ENCODE measurements at places on chromosomes 2 and 18.

DNA sequence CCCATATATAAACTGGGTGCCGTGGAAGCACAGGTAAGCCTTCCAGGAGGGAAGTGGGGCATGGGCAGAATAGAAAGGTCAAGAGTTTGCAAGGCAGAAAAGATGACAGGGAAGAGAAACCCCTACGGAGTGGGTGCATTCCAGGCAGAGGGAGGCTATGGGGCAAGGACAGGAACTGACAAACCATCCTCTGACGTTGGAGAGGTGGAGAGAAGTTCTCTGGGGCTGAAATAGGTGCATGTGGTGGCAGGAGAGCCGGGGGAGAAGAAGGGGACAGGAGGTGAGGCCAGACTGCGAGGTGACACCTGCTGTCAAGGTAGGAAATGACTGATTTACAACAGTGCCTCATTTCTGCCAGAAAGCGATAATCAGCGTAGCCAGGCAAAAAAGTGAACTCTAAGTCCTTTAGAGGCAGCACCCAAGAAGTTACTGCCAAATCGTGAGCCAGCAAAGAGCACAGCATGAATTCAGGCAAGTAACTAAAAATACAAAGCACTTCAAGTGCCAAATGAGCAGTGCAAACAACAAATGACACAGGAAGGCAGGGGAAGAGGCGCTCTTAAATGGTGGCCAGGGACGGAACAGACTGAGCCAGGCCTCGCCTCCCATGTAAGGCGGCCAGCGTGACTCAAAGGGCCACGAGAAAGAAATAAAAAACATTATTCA is 113.3 kb upstream of the ACVR1C start:
- no peak for DNase-seq

DNA sequence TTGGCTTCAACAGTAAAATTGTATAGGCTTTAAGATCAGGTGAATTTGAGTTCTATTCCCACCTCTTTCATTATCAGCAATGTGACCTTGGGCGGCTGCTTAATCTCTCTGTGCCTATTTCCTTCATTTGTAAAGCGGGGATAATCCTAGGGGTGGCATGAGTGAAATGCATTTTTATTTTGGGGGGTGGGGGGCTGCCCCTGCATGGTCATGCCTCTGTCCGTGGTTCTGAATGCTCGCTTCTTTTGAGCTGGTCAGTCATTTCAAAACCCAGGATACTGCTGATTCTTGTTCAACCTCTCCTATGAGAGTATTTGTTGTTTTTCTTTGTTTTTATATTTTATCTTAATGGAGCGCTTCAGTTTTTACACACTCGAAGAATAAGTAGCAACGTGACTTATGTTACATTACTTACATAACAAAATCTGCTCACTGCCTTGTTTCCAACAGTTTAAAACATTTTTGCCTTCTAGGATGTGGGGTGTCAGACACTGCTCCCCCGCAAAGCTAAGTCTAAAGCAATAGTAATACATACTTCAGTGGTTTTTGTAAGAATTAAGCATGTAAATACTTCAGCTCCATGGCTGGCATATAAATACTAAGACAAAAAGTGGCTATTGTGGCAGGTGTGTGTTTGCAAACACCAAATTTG is 152.6 kb upstream of the PELI1 start:
- DNase-seq = no peak

GRCh38 chr18:11454040-11454439 is 155.4 kb upstream of the SLC35G4 start:
- no peak for DNase-seq

DNA sequence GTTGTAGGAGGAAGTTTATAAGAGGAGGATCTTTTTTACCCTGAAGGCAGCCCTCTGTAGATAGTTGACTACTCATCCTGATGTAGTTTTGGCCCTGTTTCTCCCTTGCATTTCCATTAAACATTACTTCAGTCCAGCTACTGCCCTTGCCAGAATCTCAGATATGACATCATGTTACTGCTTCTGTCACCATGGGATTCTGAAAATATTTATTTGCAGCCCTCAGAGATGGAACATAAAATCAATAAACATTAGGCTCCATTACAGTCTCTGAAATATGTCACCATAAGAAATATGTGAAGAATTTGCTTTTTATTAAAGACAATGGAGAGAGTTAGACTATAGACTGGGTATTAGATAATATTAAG is 68.7 kb upstream of the STK39 start:
- no peak for DNase-seq

DNA sequence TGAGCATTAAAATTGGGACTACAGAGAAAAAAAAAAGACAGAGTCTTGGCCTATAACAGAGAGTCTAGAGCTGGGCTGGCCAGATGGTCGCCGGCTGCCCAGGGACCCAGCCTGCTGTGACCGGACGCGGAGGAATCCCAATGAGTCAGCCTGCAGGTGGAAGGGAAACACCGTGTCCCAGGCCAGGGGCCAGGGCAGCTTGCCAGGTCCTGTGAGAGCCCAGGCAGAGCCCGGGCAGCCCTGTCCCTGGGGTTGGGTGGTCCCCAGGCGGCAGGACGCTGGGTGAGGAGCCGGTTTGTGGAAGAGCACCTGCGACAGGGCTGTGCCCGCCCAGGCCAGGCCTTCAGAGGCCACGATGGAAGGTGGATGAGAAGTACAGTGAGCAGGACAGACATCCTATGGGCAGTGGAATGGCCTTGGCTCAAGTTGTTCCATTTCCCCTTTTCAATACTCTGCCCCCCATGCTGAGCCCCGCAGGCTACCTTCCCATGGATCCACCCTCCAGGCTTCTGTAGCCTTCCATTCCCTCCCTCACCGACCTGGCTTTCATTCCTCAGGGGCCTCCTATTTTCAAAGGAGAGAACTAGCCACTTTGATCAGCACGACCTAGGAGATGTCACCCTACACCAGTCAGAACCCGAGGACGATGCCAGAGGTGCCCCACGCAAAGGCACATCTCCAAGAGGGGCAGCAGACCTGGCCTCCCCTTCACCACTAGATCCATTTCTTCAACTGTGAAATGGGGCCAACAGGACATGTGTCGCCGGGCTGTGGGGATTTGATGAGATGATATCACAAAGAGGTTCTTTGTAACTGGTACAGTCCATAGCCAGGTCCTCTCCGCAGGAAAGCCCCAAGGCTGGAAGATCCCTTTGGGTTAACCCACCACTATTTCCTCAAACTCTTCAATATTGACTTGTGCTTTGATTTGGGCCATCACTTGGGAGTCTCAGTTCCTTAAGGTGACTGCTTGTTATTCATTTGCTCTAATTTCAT is 87.5 kb downstream of the POLR1A start:
- DNase-seq = peak; percentile 48

DNA sequence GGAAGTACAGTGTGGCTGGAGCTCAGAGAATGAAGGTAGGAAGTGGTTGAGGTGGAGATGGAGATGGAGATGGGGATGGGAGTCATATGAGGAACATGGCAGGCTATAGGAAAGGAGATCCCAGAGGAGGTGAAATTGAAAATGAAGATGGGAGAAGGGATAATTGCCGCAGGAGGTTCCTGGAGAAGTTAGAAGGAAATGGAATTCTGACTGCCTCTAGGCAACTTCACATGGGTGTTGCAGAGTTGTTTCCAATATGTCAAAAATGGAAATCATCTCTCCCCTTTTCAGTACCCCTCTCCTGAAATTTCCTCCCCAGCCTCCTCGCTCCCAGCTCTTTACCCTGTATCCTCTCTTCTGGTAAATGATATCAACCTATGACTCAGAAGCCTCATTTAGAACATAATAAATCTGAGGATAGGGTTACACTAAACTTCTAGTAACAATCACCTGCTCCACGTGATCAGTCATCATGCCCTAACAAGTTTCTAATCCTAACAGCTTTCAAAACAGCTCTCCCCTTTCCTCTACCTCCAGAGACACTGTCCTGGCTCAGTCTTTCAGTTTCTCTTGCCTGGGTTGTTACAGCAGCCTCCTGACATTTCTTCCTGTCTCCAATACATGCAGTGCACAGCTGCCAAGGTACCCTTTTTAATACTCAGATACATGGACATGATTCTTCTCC is 201.9 kb upstream of the RBMS1 start:
- peak; percentile 3 for DNase-seq

DNA sequence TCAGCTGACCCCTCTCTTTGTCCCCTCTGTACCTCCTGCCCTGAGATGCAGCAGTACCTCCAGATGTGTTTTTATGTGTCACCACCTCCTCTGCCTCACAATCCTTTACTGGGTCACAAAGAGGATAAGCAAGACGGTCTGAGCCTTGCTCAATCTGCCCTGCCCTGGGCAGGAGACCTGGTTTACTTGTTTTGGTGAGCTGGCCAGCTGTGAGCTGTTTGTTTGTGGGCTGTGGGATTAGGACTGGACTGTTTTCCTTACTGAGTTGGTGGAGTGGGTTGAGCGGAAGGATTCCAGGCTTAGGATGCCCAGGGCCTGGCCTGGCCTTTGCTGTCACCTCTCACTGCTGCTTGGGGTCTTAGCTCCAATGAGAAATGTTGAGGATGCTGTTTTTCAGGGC is 299.5 kb downstream of the SRBD1 start:
- no peak for DNase-seq

- no peak for DNase-seq
Measured at GRCh38 chr2:234446404-234447076, 50.3 kb downstream of the ARL4C start.

- DNase-seq = no peak
Measured at GRCh38 chr2:55420871-55421270, 1.2 kb upstream of the CCDC88A start.

DNA sequence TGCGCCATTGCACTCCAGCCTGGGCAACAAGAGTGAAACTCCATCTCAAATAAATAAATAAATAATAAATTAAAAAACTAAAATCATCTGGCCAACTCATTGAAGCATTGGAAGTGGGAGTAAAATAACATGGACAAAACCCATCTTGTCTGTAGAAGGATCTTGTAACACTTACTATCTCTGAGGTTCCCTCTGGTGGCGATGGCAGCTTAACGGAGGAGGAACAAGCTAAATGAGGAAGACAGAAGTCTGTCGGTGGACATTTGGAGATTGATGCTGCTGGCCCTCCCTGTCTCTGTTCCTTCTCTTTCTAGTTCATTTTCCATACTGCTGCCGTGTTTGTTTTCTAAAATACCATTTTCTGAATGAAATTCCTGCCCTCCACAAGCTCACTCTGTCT is 43.4 kb downstream of the ZCCHC2 start:
- no peak for DNase-seq

GRCh38 chr2:231361701-231362554 is 33.6 kb upstream of the B3GNT7 start:
- no peak for DNase-seq

GRCh38 chr2:67755156-67755882 is 307.5 kb downstream of the C1D start:
- DNase-seq = no peak

GRCh38 chr2:172998547-172999272 is 76.9 kb upstream of the MAP3K20 start:
- no peak for DNase-seq

- DNase-seq = no peak
Measured at GRCh38 chr2:44956843-44957242, 15.3 kb downstream of the SIX3 start.

DNA sequence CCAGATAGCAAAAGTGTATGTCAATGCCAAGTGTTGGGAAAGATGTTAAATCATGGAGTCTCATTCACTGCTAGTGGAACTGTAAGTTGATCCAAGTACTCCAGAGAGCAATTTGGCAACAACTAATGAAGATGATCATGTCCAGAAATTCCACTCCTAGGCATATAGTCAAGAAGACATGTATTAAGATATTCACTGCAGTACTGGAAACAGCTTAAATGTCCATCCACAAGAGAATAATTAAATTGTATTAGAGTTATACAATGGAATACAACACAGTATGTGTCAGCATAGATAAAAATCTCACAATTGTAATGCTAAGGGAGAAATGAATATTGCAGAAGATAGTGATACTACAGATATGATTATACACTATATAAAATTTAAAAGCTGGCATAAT is 15.2 kb upstream of the LBH start:
- DNase-seq = no peak

- DNase-seq = no peak
Measured at GRCh38 chr18:37261988-37262387, 303.6 kb downstream of the CELF4 start.

DNA sequence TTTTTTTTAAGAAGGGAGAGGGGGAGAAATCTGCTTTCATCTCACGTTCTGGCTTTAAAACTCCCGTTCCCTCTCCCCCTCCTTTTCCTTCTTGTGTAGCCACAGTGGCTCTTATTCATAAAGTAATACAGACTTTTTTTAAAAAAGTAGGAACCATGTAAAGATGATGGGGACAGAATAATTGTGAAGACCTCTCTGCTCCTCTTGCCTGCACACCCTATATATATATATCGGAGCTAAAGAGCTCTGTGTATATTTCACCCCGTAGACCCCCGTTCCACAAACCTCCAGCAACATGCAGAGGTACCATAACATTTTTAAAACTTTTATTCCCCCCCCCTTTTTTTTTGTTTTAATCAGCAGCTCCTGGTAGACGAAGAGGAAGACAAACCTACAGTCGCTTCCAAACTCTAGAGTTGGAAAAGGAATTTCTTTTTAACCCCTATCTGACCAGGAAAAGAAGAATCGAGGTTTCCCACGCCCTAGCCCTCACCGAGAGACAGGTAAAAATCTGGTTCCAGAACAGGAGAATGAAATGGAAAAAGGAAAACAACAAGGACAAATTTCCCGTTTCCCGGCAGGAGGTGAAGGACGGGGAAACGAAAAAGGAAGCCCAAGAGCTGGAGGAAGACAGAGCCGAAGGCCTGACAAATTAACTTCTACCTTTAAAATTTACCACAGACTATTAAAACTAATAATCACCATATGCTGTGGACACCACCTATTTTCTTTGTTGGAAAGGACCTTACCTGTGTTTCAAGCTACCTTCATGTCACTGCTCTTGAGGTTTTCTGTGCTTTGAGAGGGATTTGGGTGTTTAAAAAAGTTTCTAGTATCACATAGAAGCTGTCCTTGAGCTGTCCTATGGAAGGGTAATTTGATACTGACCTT is 1.7 kb downstream of the HOXD8 start:
- DNase-seq = no peak

DNA sequence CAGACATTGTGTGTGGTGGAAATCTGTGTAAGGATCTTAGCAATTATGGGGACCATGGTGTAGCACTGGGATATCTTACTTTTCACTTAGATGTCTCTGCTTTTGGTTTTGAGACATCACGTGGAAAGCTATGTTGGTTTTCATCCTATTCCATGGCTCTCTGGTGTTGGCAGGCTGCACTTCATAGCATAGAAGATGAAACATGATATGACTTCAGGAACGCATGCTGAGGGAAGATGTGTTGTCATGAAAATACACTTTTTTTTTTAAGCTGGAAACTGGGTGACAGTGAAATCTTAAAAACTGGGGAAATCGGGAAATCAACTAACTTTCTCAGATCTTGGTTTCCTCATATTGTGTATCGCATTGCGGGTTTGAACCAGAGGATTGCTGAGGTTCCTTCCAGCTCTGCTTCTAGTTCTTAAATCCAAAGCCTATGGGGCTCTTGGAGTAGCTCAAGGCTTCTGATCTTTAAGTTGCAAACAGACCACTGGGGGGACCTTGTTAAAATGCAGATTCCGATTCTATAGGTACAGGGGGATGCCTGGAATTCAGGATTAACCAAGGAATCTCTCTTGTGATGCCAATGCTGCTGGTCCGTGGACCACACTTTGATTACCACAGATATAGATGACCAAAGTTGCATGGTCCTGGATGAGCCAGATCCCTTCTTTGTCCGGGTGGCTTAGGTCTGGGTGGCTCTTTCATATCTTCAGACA is 160.7 kb downstream of the SH3RF3 start:
- no peak for DNase-seq
